ENCODE measurements at places on chromosomes 6 and 20. TPM values are rescaled to one million over a fixed set of nuclear protein-coding genes. Genes with fewer than 3 reads are reported as not detected.

NMBR gene
- not detected for total RNA-seq

LY6G6D gene
- not detected for total RNA-seq

DNA sequence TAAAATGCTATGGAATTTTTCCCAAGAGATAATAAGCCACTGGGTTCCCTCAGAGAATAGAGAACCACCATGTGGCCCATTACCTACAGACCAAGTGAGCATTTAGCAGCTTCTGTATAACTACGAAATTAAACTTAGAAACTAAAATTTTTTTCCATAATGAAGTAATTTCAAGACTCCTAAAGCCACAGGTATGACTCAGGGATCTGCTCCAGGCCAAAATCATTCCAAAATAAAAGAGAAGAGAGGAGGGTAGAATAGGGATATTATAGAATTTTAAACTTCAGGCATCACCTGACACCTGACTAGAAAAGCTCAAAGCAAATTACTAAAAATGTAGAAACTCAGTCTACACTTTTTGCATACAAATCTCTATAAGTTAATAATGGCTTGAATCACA, 108.9 kb upstream of the DST start:
- no peak for DNase-seq

DNA sequence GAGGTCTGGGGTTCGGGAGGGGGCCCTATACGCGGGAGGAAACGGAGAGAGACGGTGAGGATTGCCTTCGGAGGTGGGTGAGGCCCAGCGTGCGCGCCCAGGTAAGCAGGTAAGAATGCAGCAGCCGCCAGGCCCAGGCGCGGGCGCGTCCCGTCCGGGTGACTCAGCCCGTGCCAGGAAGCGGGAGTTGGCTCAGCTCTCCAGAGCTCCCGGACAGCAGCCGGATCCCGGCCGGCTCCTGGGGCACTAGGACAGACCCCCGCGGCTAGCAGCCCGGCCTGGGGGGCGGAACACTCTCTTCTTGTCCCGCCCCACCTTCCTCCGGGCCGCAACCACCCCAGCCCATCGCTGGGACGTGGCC, 1.5 kb upstream of the MDFI start:
- DNase-seq = no peak

PDE7B gene
- 0.25 TPM for total RNA-seq

FILIP1 gene
- total RNA-seq = not detected

EYS gene
- not detected for total RNA-seq

- DNase-seq = no peak
These were observed 43.5 kb downstream of the FAM229B start for GRCh38 chr6:112130878-112131277.

SIRPB2 gene
- not detected for total RNA-seq

FOXA2 gene
- total RNA-seq = not detected

GRCh38 chr20:57397693-57398108, 6.5 kb downstream of the RBM38 start:
- peak; percentile 65 for DNase-seq

DNA sequence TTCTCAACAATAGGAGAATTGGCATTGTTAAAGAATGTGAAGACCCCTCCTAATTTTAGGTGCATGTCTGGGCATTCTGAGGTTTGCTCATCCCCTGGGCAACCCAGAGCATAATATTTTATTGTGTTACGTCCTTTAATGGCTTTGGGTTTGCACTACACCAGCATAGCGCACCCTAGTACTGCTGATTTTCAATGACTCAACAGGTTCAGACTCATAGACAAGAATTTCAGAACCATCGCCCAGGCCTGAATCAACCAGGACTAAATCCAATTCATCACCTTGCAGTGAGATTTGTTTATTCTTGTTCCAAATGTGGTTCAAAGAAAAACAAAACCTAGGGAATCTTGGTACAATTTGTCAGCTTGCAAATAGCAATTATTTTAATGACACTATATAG, 137.8 kb upstream of the PHACTR1 start:
- DNase-seq = no peak
